ENCODE measurements at places on chromosomes 4 and X.
A peak's percentile ranks its signal among the peaks of the same experiment; 100 is the strongest.

GRCh38 chrX:153816831-153817690, 13.3 kb downstream of the PDZD4 start:
- DNase-seq = peak; percentile 55

- DNase-seq = no peak
Measured at GRCh38 chr4:19857991-19858390, 393.7 kb upstream of the SLIT2 start.

DNA sequence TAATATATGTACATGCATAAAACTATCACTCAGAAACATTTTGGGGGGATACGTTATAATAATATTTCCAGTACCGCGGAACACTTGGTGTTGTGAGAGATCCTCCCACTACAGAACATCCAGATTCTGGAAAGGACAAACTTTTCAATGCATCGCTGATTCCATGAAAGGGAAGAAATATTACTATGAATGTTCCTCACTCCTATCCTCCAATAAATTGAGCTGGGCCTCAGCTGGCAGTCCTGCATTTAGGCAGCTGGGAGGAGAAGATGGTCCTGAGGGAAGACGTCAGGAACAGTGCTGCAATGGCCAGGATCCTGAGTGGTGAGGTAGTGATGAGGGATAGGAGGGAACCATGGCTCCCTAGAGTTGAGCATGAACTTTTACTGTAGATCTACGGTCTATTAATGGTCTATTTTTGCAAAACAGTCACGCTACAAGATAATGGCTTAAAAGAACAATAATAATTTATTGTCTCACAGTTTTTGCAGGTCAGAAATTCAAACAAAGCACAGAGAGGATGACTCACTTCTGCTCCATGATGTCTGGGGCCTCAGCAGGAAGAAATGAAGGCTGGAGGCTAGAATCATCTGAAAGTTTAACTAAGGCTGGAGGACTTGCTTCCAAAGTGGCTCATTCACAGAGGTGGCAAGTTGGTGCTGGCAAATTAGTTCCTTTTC, 538.1 kb downstream of the STIM2 start:
- no peak for DNase-seq

- no peak for DNase-seq
Measured at GRCh38 chr4:28238876-28239275, 1378.2 kb downstream of the STIM2 start.

- DNase-seq = no peak
Measured at GRCh38 chr4:150164055-150164454, 85.8 kb downstream of the DCLK2 start.

DNA sequence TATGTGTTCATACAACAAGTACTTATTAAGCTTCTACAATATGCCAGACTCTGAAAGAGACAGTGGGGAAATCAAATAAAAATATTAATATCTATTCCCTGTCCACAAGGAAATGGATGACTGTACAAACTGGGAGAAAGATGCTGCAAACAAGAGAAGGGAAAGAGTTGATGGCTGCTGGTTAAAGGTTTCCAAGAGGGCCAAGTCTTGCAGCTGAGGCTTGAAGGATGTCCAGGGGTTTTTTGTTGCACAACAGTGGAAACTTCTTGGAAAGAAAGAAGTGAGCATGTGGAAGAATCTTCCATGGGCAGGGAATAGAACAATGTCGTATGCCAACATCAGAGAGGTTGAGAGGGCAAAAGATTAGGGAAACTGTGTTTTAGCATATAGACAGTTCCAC, 95.8 kb downstream of the MID1 start:
- DNase-seq = no peak

- peak; percentile 6 for DNase-seq
Measured at GRCh38 chrX:24282381-24283126, 31.3 kb downstream of the SUPT20HL2 start.

GRCh38 chr4:2364654-2365053, 53.8 kb downstream of the ZFYVE28 start:
- no peak for DNase-seq

- no peak for DNase-seq
Measured at GRCh38 chr4:169158046-169158445, 112.7 kb downstream of the SH3RF1 start.

GRCh38 chr4:100240008-100240407, 49.7 kb upstream of the DDIT4L start:
- DNase-seq = no peak

GRCh38 chr4:26242451-26242850, 78.4 kb upstream of the RBPJ start:
- no peak for DNase-seq

DNA sequence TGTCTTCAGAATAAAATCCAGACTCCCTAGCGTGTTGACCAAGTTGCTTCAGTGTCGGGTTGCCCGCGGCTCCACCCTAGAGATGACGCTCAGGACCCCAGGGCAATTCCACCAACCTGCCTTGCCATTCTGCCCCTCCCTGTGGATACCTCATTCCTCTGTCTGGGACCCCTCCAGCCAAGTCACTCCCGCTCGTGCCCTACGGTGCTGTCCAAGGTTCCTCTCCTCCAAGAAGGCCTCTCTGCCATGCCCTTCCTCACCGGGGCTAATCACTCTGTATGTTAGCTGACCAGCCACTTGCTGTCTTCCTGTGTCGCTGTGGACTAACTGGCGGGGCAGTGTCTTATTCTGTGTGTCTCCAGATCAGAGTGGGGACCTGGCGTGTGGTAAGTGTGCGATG, 46.6 kb downstream of the TENM3 start:
- peak; percentile 72 for DNase-seq

- DNase-seq = no peak
Measured at GRCh38 chr4:1466034-1466862, 60.0 kb upstream of the NKX1-1 start.

DNA sequence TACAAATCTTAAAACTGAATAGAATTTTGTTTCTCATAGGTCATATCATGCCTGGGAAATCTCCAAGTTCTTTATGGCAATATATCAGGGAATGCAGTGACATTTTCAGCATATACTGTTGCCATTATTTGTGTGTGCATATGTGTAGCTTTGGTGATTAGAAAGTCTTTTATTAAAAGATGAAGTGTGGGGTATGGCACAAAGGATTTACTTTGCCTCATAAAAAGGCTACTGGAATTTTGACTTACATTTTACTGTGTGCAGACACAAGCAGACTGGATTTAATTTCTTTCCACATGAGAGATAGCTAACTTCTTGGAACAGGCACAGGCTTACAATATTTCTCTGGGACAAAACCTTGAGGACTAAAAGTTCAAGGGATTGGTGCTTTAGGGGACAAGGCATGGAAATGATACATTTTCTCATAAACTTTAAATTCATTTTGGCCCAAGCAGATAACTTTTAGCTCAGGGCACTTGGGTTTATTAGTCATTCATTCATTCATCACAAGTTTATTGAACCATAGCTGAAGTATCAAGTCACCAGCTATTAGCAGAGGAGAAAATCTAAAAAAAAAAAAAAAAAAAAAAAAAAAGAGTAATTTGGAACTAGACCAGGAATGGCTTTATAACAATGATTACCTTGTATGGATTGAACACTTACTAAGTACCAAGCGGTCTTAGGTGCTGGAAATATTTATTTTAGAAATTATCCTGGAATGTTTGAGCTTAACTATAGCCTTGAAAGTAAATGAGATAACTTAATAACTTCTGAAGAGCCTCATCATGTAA, 191.5 kb downstream of the SLIT2 start:
- DNase-seq = no peak

DNA sequence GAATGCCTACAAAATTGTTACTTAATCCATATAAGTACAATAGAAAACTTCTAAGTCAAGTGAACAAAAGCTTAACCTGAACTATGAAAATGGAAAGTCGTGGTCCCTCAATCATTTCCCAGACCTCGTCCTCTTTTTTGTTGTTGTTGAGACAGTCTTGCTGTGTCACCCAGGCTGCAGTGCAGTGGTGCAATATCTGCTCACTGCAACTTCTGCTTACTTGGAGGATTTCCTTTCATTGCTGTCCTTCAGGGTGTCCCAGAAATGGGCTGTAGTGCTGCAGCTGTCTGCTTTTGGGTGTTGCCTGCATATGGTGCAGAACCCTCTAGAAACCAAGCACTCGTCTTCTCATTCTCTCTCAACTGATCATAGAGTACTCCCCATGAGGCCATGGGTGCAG, 75.0 kb upstream of the IL2 start:
- no peak for DNase-seq

DNA sequence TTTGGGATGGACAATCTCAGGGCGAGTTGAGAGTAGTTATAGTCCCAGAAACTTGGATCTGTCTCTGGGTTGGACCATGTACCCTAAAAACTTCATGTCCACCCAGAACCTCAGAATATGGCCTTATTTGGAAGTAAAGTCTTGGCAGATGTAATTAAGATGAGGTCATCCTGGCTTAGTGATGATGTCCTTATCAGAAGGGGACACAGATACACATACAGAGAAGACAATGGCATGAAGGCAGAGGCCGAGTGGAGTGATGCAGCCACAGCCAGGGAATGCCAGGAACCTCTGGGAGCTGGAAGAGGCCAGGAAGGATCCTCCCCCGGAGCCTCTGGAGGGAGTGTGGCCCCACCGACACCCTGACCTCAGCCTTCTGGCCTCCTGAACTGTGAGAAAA, 61.2 kb upstream of the STX18 start:
- DNase-seq = no peak

DNA sequence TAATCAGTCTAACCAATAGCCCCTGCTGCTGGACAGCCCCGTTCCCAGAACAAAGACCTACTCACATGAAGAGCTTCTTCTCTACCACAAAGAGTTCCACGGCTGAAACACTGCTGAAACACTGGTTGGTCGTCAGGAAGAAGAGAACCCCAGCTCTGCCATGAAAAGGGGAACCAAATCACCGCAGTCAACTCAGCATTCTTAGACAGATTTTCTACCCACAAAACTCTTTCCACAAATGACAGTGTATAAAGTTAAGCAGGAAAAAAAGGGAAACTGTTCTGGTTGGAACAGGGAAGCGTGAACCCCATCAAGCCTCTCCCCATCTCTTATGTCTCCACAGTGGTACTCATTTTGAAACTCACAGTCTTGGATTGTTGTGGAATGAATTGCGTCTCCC, 57.3 kb downstream of the ABCG2 start:
- DNase-seq = no peak

DNA sequence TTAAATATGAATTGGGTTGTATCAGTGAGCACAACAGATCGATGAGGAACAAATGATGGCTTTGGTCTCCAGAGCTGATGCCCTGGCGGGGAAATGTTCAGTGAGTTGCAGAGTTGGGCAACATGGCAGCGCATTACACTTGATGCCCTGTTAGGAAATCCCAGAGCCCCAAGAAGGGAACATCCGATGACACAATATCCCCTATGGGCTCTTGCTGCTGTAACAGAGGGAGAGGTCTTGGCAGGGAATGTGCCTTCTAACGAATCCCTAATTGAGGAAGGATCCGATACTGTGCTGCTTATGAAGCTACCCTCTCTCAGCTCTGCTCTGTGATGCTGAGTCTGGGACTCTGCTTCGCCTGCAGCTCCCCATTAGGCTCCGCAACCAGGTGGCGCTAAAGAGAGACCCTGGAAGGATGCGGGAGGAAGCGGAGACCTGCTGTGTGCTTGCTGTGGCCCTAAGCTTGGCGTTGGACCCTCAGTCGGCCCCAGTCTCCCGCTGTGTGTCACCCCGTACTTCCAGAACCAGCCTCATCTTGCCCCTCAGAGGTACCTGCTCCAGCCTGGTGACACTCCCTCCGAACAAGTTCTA, 38.9 kb downstream of the PDHA1 start:
- peak; percentile 83 for DNase-seq

DNA sequence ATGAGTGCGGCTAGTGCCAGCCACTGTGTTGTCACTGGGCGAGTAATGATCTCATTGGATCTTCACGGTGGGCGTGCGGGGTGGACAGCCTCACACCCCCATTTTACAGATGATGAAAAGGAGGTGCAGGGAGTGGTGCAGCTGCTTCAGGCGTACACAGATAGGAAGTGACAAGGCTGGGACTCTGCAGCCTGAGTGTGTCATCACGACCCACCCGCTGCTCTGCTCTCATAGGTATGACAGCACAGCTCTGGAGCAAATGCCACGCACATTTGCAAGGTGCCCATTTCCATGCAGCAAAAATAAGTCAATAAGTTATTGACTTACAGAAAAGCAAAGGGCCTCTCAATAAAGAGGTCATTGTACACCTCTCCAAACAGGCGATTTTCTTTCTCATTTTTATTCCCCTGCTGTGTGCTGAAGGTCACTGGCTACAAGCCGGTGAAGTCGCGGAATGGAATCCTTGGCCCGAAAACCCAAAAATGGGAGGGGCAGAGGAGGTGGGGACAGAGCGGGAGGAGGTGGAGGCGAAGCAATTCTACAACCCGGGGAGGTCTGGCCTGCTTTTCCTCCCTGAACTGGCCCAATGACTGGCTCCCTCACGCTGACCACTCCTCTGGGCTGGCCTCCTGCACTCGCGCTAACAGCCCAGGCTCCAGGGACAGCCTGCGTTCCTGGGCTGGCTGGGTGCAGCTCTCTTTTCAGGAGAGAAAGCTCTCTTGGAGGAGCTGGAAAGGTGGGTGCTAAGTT, at the start of gene SOD3:
Gene SOD3, plus strand, starts transcription at position 658 of the 750 bp plus-strand sequence. CDS start 3,949 bp downstream, outside the sequence.
- DNase-seq = peak; percentile 91

- no peak for DNase-seq
Measured at GRCh38 chr4:23946299-23946698, 56.5 kb upstream of the PPARGC1A start.

DNA sequence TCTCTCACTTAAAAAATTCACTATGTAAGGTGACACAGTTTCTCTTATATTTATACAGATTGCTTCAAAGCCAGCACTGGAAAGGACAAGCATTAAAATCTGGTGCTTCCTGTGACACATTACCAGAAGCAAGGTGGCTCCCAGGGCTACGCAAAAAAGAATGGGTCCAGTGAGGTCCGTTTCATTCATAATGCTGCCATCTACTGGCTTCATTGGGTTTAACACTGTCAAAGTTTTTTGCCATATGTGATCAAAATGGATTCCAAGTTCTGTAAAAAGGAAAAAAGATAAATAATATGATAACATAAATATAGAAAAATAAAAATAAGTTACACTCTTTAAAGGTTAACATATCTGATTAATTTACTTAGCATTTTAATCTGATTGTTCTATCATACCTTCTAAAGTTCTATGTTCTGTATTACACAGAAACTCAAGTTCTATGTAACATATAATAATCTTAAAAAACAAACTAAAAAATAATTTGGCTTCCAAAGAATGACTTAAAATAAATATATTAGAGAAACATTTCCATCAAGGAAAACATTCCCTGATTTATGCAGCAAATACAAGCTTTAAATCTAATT, 22.1 kb downstream of the YIPF7 start:
- DNase-seq = peak; percentile 25

GRCh38 chr4:57763070-57763469, 652.9 kb upstream of the IGFBP7 start:
- DNase-seq = no peak
